ENCODE measurements at places on chromosomes 4 and X. TPM values are rescaled to one million over a fixed set of nuclear protein-coding genes. Genes with fewer than 3 reads are reported as not detected.

GRCh38 chr4:36320117-36320896, 38.9 kb downstream of the DTHD1 start:
- no peaks in the 10 kb centered on the region for H3K36me3 ChIP-seq
- no peak overlapping the region for H3K4me3 ChIP-seq
- DNase-seq, result no peak

DNA sequence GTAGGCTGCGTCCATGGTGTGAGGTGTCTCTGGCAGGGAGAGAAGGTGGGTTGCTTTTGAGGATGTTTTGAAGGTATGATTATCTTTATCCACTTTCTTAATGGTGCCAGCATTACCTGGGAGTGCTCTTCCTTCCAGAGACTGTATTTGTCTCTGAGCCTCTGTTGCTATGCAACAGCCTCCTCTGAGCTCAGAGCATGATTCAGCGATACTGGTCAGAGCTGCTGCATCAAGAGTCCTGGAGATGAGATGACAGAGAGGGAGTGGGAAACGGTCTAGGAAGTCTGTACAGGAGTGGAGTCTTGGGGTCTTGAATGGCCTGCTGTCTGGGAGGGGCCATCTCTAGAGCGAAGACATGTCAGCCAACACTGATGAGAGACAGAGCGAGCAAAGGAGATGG, 104.4 kb upstream of the RAB40AL start:
- H3K36me3 ChIP-seq, result no peaks in the 10 kb centered on the region
- no peaks in the 10 kb centered on the region for H3K27me3 ChIP-seq
- H3K4me1 ChIP-seq, result no peaks in the 10 kb centered on the region
- H3K27ac ChIP-seq, result no peak overlapping the region
- no peak overlapping the region for H3K4me3 ChIP-seq

- H3K4me1 ChIP-seq, result peaks cover 5% of the 10 kb centered on the region
- H3K27ac ChIP-seq, result peak overlapping the region; percentile 50
- H3K27me3 ChIP-seq, result no peaks in the 10 kb centered on the region
- no peak overlapping the region for H3K4me3 ChIP-seq
- DNase-seq, result peak; percentile 38
Measured at GRCh38 chrX:154526901-154527675, 11.1 kb upstream of the FAM3A start.

DNA sequence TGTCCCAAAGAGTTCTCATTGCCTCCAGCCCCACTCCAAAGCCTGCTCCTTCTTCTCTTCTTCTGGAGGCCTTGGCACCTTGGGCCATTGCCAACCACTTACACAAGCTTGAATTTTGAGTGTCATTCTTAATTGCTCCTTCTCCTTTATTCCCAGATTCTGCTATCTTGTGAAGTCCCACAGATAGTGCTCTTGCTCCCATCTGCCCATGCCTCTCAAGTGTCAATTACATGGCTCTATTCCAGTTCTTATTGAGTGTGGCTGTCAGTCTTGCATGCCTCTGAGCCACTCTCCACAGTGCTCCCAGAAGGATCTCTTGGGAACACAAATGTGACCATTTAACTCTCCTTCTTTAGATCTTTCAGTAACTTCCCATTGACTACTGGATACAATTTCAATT, 117.3 kb upstream of the SFRP2 start:
- H3K27me3 ChIP-seq, result no peaks in the 10 kb centered on the region
- H3K4me1 ChIP-seq, result peaks cover 9% of the 10 kb centered on the region
- no peak overlapping the region for H3K27ac ChIP-seq
- H3K4me3 ChIP-seq, result no peak overlapping the region

DNA sequence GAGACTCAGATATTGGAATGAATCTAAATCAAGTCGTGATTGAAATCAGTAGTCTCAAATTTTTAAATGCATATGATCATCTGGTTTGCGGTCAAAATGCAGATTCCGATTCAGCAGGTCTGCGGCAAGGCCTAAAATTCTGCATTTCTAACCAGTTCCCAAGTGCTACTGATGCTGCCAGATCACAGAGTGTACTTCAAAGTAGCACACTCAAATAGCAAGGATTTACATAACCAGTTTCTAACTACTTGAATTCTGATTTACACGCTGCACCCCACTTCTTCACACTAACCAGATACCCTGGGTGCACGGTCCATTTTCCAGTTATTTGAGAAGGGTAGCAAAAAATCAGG, 752 bp downstream of the MBTPS2 start:
- H3K27ac ChIP-seq, result peak overlapping the region; percentile 72
- DNase-seq, result no peak
- peak overlapping the region; percentile 83 for H3K4me3 ChIP-seq
- H3K27me3 ChIP-seq, result no peaks in the 10 kb centered on the region

GRCh38 chr4:187992971-187993370, 2.6 kb upstream of the ZFP42 start:
- H3K27me3 ChIP-seq, result no peaks in the 10 kb centered on the region
- no peak for DNase-seq
- no peak overlapping the region for H3K27ac ChIP-seq
- H3K36me3 ChIP-seq, result no peaks in the 10 kb centered on the region

DNA sequence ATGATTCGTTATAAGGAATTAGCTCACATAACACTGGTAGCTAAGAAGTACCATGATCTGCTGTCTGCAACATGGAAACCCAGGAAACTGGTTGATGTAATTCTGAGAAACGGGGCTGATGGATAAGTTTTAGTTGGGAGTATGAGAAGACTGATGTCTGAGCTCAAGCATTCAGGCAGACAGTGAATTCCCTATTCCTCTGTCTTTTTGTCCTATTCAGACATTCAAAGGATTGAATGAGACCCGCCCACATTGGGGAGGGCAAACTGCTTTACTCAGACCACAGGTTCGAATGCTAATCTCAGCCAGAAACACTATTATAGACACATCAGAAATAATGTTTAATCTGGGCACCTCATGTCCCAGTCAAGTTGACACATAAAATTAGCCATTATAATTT, 515.5 kb downstream of the STPG2 start:
- H3K27me3 ChIP-seq, result no peaks in the 10 kb centered on the region
- no peaks in the 10 kb centered on the region for H3K36me3 ChIP-seq
- H3K4me1 ChIP-seq, result no peaks in the 10 kb centered on the region

GRCh38 chr4:104490770-104491480, 3.8 kb downstream of the CXXC4 start:
- H3K27me3 ChIP-seq, result peaks cover 20% of the 10 kb centered on the region
- H3K36me3 ChIP-seq, result no peaks in the 10 kb centered on the region
- H3K4me1 ChIP-seq, result peaks cover 13% of the 10 kb centered on the region
- no peak overlapping the region for H3K27ac ChIP-seq
- H3K4me3 ChIP-seq, result peak overlapping the region; percentile 63
- DNase-seq, result peak; percentile 42

DNA sequence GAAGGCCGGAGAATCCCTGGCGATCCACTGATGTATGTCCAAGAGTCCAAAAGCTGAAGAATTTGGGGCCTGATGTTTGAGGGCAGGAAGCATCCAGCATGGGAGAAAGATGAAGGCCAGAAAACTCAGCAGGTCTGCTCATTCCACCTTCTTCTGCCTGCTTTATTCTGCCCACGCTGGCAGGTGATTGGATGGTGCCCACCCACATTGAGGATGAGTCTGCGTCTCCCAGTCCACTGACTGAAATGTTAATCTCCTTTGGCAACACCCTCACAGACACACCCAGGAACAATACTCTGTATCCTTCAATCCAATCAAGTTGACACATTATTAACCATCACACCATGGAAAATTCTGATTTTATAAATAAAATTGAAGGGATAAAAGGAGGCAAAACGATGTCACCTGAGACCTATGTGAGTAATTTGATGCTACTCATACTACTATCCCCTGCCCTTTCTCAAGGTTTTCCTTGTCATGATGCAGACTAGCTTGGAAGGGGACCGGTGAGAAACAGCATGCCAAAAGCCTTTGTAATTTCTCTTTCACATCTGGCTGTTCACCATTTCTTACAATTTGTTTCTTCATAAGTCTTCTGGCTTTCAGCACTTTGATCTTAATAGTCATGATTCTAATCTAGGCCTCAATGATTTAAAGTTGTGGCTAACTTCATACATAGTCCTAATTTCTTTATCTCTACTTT, 9.7 kb upstream of the PYURF start:
- H3K4me1 ChIP-seq, result no peaks in the 10 kb centered on the region
- no peaks in the 10 kb centered on the region for H3K36me3 ChIP-seq
- no peak overlapping the region for H3K27ac ChIP-seq
- no peak overlapping the region for H3K4me3 ChIP-seq

DNA sequence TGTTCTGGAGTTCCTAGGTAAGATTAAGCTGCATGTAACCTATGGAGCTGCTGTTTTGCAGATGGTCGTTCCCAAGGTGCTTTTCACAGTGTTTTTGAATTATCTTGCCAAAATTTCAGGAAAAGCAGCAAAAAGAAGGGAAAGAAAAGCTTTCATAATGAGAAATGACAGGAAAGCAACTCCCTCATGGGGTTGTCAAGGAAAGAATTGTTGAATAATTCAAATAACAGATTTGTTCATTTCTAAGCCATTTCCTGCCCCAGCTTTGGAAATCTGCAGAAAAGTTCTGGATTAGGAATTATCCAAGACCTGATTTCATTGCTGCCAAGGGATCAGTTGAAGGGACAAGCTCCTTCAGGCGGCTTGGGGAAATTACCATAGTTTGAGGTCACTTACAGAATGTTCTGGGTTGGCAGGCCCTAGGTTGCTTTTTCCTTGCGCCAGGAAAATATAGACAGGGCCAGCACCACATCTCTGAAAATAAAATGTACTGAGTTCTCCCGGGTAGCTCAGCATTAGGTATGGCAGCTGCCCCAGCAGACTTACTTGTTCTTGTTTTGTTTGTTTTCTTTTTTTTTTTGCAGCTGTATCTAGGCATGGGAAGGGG, 354.7 kb downstream of the STIM2 start:
- no peak for DNase-seq
- no peak overlapping the region for H3K4me3 ChIP-seq
- H3K27ac ChIP-seq, result no peak overlapping the region
- H3K36me3 ChIP-seq, result no peaks in the 10 kb centered on the region

DNA sequence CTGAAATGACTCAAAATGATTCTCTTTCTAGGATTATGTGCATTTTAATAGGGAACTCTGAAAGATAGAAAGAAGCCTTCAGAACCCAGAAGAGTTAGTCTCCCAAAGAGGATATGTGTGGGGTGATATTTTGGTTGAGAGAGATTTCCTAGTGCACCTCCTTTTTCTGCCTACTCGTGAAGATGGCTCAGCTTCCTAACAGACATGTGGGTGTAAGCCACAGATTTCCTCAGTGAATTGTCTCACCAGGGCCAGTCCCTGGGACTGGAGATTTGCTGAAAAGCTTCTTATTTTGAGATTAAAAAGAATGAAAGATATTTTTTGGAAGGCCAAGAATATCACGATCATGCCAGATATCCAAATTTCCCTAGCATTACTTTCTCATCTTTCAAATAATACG, 42.8 kb downstream of the MAGEB17 start:
- H3K27ac ChIP-seq, result no peak overlapping the region
- no peaks in the 10 kb centered on the region for H3K4me1 ChIP-seq
- DNase-seq, result no peak
- H3K4me3 ChIP-seq, result no peak overlapping the region
- no peaks in the 10 kb centered on the region for H3K36me3 ChIP-seq

DNA sequence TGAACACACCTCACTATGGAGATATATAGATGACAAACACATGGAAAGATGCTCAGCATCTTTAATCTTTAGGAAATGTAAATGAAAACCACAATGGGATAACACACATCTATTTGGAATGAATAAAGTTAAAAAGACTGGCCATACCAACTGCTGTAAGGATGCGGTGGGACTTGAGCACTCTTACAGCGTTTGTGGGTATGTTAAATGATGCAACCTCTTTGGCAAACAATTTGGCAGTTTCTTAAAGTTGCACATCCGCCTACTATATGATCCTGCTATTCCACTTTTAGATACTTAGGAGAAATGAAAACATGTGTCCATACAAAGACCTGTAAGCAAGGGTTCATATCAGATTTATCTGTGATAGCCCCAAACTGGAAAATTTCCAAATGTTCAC, 50.7 kb downstream of the MRPL1 start:
- H3K4me1 ChIP-seq, result no peaks in the 10 kb centered on the region
- H3K27me3 ChIP-seq, result no peaks in the 10 kb centered on the region
- no peak overlapping the region for H3K4me3 ChIP-seq
- no peak overlapping the region for H3K27ac ChIP-seq

GRCh38 chrX:39047174-39047573, 245.9 kb downstream of the MID1IP1 start:
- H3K27ac ChIP-seq, result no peak overlapping the region
- H3K36me3 ChIP-seq, result no peaks in the 10 kb centered on the region
- H3K27me3 ChIP-seq, result no peaks in the 10 kb centered on the region
- no peak overlapping the region for H3K4me3 ChIP-seq
- DNase-seq, result no peak

DNA sequence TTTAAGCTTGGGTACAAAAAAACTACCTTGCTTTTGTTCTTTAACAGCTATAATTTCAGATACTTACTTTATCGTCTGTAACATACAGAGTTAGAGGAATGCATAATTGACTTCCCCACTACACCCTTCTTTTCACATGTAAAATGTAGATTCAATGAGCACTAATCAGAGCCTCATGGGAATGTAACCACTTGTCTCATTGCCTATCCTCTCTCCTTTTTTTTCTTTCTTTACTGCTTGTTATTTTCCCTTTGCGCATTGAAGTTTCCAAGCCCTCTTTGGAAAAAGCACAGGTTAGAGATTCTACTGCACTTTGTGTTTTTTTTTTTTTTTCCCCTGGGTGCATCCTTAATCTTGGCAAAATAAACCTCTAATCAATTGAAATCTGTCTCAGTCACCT, 965.1 kb upstream of the PABPC4L start:
- no peaks in the 10 kb centered on the region for H3K4me1 ChIP-seq
- DNase-seq, result no peak
- no peaks in the 10 kb centered on the region for H3K27me3 ChIP-seq
- no peaks in the 10 kb centered on the region for H3K36me3 ChIP-seq

DNA sequence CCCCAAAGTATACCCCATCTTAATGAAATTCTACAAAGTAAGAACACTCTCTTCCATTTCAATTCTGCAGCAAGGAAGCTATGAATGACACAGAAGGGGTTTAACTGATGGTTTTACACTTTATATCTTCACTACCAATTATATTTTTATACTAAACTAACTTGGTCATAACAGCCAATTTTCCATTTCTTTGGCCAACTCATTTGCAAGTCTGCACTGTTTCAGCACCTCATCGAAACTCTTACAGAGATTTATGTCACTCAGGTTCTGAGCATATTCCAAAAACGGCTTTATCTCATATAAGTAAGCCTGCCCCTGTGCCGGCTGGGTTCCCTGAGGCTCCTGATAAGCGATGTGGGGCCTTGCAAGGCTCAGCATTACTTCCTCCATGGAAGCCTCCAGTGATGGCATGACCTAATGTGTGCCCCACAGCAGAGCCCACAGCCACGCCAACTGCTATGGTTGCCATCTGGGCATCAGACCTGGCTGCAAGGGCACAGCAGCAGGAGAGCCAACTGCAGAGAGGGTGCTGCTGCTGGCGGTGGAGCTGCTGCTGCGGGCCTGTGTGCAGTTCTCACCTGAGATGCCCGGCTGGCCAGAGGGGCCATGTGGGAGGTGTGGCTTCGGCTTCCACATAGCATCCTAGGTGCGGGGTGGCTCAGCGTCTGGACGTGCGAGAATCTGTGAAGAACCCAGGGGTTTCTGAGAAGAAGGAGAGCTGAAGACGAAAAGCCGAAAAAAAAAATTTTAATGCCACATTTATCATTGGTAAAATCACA, 13.4 kb upstream of the IBSP start:
- no peak overlapping the region for H3K4me3 ChIP-seq
- H3K4me1 ChIP-seq, result no peaks in the 10 kb centered on the region
- H3K27ac ChIP-seq, result no peak overlapping the region
- no peak for DNase-seq

FAAH2 gene
- 9.7 TPM for total RNA-seq

NDNF gene
- not detected for total RNA-seq

FAM47B gene
- total RNA-seq, result not detected

XG gene
- not detected for total RNA-seq

SLC34A2 gene
- total RNA-seq, result not detected

ZNF711 gene
- 0.36 TPM for total RNA-seq

IL2 gene
- not detected for total RNA-seq
